ENCODE measurements at places on chromosomes 4 and X. TPM values are rescaled to one million over a fixed set of nuclear protein-coding genes. Genes with fewer than 3 reads are reported as not detected.

EMCN gene
- 6.2 TPM for total RNA-seq

DNA sequence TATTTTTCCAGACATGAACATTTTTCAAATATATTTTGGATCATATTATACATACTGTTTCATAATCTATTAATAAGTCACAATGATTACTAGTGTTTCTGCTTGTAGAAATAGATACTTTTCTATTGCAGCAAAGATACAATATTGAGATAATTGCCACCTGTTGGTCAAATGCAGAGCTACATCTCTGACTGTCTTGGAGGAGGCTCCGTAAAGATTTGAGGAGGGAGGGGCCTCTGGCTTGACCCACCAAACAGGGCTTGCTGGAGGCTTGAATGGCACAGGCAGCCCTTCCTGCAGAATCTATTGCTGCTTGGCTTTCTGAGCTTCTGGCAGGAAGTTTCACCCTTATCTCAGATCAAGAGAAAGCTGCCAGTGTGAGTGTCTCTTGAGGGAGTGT, 99.3 kb upstream of the ARMCX2 start:
- no peak overlapping the region for H3K4me3 ChIP-seq
- no peaks in the 10 kb centered on the region for H3K36me3 ChIP-seq
- H3K27ac ChIP-seq: no peak overlapping the region

DNA sequence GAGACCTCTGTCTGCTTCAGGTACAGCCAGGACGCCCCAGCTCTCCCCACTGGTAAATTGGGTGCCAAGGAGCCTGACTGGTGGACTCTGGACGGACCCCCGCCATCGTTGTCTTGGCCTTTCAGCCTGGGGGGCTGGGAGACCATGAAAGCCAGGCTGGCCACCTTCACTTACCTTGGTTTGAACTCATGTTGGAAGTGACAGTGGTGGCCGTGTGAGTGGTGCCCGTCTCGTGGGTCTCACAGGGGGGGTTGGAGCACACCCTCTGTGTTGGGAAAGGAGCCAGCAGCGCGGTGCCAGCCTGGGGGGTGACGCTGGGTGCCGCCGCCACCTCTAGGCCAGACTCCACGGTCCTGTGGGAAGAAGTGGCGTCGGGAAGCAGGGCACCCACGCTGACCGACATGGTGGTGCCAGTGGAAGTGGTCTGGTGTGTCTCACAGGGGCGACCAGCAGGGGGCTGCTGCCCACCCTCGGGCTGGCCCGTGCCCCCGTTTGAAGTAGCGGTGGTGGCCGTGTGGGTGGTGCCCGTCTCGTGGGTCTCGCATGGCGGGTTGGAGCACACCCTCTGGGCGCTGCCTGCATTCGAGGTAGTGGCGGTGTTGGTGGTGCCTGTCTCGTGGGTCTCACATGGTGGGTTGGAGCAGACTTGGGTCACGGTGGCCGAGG, 9.6 kb upstream of the RENBP start:
- no peak for DNase-seq
- peaks cover 66% of the 10 kb centered on the region for H3K4me1 ChIP-seq
- peak overlapping the region; percentile 82 for H3K27ac ChIP-seq
- H3K27me3 ChIP-seq: no peaks in the 10 kb centered on the region
- peak overlapping the region; percentile 38 for H3K4me3 ChIP-seq

GRCh38 chr4:59094505-59094904, 1984.3 kb upstream of the IGFBP7 start:
- no peak for DNase-seq
- H3K27me3 ChIP-seq: no peaks in the 10 kb centered on the region

DNA sequence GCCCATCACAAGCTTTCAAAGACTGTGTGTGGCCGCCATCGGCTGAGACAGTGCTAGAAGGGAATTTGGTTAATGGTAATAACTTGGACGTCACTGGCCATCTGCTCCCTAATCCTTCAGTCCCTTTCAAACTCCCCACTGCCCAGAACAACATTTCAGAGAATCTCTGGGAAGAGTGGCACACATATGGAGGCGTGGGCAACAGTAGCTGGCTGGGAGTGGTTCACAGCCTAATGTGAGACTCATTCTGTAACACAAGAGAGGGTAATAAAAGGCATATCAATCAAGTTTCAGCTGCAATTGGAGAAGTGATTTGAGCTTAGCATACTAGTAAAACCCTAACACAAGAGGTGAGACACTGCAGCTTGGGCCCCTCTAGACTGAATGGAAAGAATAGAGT, 15.4 kb downstream of the SMIM10 start:
- H3K36me3 ChIP-seq: no peaks in the 10 kb centered on the region
- no peaks in the 10 kb centered on the region for H3K27me3 ChIP-seq
- H3K27ac ChIP-seq: no peak overlapping the region
- no peak for DNase-seq
- no peak overlapping the region for H3K4me3 ChIP-seq

DNA sequence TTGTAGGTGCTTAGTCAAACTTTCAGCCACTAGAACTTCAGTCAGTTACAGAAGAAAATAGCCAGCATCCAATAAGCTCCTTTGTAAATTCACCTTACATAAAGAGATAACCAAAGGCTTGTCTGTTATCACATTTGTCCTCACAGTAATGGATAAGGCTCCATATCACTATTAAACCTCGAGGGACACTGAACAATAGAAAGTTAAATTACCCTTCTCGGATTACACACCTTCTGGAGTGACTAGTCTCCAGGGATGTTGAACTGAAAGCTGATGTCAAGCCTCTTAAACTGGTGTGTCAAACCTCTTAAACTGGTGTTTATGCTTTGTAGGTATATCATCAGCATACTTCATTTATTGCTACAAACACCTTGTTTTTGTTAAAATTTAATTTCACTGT, 639.0 kb downstream of the CENPC start:
- H3K4me3 ChIP-seq: no peak overlapping the region
- no peak overlapping the region for H3K27ac ChIP-seq
- H3K36me3 ChIP-seq: no peaks in the 10 kb centered on the region
- no peak for DNase-seq
- H3K27me3 ChIP-seq: no peaks in the 10 kb centered on the region

ANAPC4 gene
- total RNA-seq: 17.9 TPM

- H3K4me3 ChIP-seq: no peak overlapping the region
- DNase-seq: no peak
- no peaks in the 10 kb centered on the region for H3K27me3 ChIP-seq
- H3K27ac ChIP-seq: no peak overlapping the region
- no peaks in the 10 kb centered on the region for H3K4me1 ChIP-seq
Observed at GRCh38 chr4:105433421-105433820, 40.4 kb downstream of the PPA2 start.

WDR1 gene
- total RNA-seq: 519 TPM

DNA sequence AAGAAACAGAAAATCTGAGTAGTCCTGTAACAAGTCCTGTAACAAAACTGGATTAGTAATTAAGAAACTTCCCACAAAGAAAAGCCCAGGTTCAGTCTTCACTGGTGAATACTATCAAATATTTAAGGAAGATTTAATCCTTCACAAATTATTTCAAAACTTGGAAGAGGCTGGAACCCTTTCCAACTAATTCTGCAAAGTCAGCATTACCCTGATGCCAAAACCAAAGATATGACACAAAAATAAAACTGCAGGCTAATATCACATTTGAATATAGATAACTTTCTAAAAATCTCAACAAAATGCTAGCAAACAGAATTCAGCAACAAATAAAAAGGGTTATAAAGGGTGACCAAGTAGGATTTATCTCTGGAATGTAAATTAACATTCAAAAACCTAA, 80.5 kb downstream of the AR start:
- H3K36me3 ChIP-seq: no peaks in the 10 kb centered on the region
- no peaks in the 10 kb centered on the region for H3K27me3 ChIP-seq
- H3K27ac ChIP-seq: no peak overlapping the region
- DNase-seq: no peak
- H3K4me3 ChIP-seq: no peak overlapping the region

GRCh38 chrX:111634823-111635729, 45.9 kb upstream of the ALG13 start:
- no peaks in the 10 kb centered on the region for H3K27me3 ChIP-seq
- no peak for DNase-seq
- H3K36me3 ChIP-seq: no peaks in the 10 kb centered on the region
- H3K27ac ChIP-seq: no peak overlapping the region
- no peaks in the 10 kb centered on the region for H3K4me1 ChIP-seq

CXorf49 gene
- total RNA-seq: not detected

GRCh38 chr4:163540977-163541376, 46.5 kb downstream of the TMA16 start:
- no peak overlapping the region for H3K4me3 ChIP-seq
- no peaks in the 10 kb centered on the region for H3K27me3 ChIP-seq
- no peaks in the 10 kb centered on the region for H3K36me3 ChIP-seq
- no peak for DNase-seq

DNA sequence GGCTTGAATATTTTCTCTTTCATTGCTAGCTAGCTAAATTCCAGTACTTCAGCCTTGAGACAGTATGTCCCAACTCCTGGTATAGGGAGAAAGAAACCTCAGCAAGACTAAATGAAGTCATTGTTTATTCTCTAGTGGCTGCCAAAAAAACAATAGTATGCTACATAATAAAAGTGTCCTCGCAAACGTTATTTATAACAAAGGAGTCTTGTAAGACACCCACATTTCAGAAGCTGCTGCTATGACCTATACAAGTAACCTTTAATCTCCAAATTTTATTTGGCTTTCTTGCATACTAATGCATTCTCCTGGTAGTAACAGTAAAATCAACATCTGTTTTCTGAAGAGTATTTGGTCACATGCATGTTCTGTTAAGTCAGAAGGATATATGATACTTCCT, 28.8 kb downstream of the NEK1 start:
- no peak overlapping the region for H3K4me3 ChIP-seq
- H3K36me3 ChIP-seq: peaks cover 15% of the 10 kb centered on the region
- DNase-seq: no peak

DNA sequence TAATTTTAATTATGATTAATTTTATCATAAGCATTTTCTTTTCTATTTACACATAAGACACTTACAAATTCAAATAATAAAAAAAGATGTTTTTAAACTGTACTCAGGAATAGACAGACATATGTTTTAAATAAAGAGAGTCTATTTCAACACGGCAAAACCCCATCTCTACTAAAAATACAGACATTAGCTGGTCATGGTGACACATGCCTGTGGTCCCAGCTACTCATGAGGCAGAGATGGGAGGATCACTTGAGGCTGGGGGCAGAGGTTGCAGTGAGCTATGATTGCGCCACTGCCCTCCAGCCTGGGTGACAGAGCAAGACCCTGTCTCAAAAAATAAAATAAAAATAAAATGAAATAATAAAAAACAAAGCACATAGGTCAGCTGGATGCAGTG, 14.8 kb downstream of the FAM9B start:
- no peaks in the 10 kb centered on the region for H3K27me3 ChIP-seq
- DNase-seq: no peak
- no peak overlapping the region for H3K4me3 ChIP-seq
- no peak overlapping the region for H3K27ac ChIP-seq
- H3K4me1 ChIP-seq: no peaks in the 10 kb centered on the region

MAGEA1 gene
- total RNA-seq: not detected

ZMAT1 gene
- 8.3 TPM for total RNA-seq

DNA sequence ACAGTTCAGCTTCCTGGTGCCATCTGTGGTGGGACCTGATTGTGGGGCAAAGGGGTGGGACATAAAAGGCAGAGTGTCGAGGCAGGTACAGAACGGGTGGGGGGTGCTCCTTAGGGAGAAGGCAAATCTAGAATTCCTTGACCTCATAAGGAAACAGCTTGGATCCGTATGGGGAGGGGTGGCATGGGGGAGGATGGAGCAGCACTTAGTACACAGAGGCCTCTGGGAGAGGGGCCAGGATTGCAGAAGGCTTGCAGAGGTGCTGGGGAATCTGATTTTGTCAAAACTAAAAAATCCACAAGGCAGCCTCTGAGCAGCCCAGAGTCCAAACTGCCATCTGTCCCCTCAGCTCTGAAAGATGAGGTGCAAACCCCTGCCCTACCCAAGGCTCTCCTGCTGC, 2.3 kb upstream of the EMD start:
- peak overlapping the region; percentile 66 for H3K4me3 ChIP-seq
- H3K4me1 ChIP-seq: peaks cover 58% of the 10 kb centered on the region
- no peaks in the 10 kb centered on the region for H3K36me3 ChIP-seq
- no peak for DNase-seq
- H3K27ac ChIP-seq: peak overlapping the region; percentile 97
- no peaks in the 10 kb centered on the region for H3K27me3 ChIP-seq

DNA sequence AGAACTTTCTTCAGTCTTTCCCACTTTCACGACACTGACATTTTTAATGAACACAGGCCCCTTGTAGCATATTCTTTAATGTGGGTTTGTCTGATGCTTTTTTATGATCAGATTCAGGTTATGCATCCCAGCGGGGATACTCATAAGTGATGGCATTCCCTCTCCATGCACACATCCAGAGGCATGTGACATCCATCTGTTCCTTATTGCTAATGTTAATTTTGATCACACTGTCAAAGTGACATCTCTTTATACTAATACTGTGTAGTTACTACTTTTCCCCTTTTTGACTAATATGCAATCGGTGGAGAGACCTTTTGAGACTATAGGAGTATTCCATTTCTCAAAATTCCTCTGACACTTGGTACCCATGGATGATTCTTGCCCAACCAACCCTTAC, 43.8 kb upstream of the HS3ST1 start:
- DNase-seq: no peak
- no peaks in the 10 kb centered on the region for H3K4me1 ChIP-seq
- no peaks in the 10 kb centered on the region for H3K36me3 ChIP-seq
- H3K27me3 ChIP-seq: no peaks in the 10 kb centered on the region
- no peak overlapping the region for H3K27ac ChIP-seq

GRCh38 chr4:53313510-53313909, 52.4 kb downstream of the SCFD2 start:
- DNase-seq: no peak
- no peak overlapping the region for H3K27ac ChIP-seq
- no peaks in the 10 kb centered on the region for H3K27me3 ChIP-seq
- H3K36me3 ChIP-seq: no peaks in the 10 kb centered on the region

GRCh38 chr4:158823461-158823873, 54.6 kb downstream of the FNIP2 start:
- no peak overlapping the region for H3K4me3 ChIP-seq
- no peak for DNase-seq
- no peaks in the 10 kb centered on the region for H3K36me3 ChIP-seq
- H3K4me1 ChIP-seq: peaks cover 85% of the 10 kb centered on the region
- no peak overlapping the region for H3K27ac ChIP-seq

GRCh38 chr4:88353324-88353723, 25.3 kb upstream of the HERC6 start:
- no peaks in the 10 kb centered on the region for H3K36me3 ChIP-seq
- no peak overlapping the region for H3K4me3 ChIP-seq
- DNase-seq: no peak

INTU gene
- total RNA-seq: 5.9 TPM

FGFR3 gene
- 1.3 TPM for total RNA-seq

CNKSR2 gene
- 8.9 TPM for total RNA-seq

STS gene
- 6.2 TPM for total RNA-seq

DNA sequence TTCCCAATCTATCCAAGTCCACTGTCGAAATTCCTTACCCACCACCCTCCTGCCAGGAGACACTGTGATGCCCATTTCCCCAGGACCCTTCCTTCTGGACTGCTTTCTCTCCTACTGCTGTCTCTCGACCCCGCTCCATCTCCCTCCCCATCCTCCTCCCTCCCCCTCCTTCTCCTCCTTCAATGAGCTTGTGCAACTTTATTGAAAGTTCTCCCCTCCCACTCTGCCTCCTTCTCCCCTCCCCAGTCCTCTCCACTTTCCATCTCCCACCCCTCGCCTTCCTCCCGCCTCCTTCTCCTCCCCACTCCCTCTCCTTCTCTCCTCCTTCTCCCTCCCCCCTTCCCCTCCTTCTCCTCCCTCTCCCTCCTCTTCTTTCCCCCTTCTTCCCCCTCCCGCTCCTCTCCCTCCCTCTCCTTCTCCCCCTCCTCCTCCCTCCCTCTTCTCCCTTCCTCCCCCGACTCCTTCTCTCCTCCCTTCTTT, 116.6 kb upstream of the FAT1 start:
- peak overlapping the region; percentile 32 for H3K4me3 ChIP-seq
- H3K27me3 ChIP-seq: no peaks in the 10 kb centered on the region
- peak overlapping the region; percentile 78 for H3K27ac ChIP-seq
- no peak for DNase-seq
- no peaks in the 10 kb centered on the region for H3K36me3 ChIP-seq
- peaks cover 37% of the 10 kb centered on the region for H3K4me1 ChIP-seq

SPANXC gene
- not detected for total RNA-seq

All from esophagus muscularis mucosa (tissue), 4 donors.